Bronchus fibroblast of lung (primary cell): ENCODE measurements at places on chromosomes 6 and 20. TPM values are rescaled to one million over a fixed set of nuclear protein-coding genes. Genes with fewer than 3 reads are reported as not detected.

Gene TMEM200A
- 3.4 and 4.2 TPM in 2 replicates for total RNA-seq

Gene TSHZ2
- under 0.01 and 0.17 TPM in 2 replicates for total RNA-seq

Gene PTCHD4
- total RNA-seq = 0.34 and 0.59 TPM in 2 replicates

Gene PAK5
- under 0.01 TPM in 1 of 2 replicates, not detected in the other for total RNA-seq

Gene HMGN4
- total RNA-seq = 62.4 and 84.2 TPM in 2 replicates

Gene BANF2
- not detected in 2 replicates for total RNA-seq

Gene CGA
- total RNA-seq = not detected in 2 replicates

Gene RAD21L1
- total RNA-seq = not detected in 2 replicates

Gene POU3F2
- total RNA-seq = not detected in 2 replicates

Gene PCSK2
- total RNA-seq = not detected in 2 replicates

Gene ZNF391
- 0.45 and 0.84 TPM in 2 replicates for total RNA-seq

Gene SUMO4
- 0.67 TPM in 1 of 2 replicates, not detected in the other for total RNA-seq

Gene CYP24A1
- total RNA-seq = 0.17 TPM in 1 of 2 replicates, not detected in the other

Gene FOXA2
- not detected in 2 replicates for total RNA-seq

Gene FAM217A
- total RNA-seq = not detected in 2 replicates

Gene IL17A
- total RNA-seq = not detected in 2 replicates

Gene SYNCRIP
- total RNA-seq = 44.9 and 55.5 TPM in 2 replicates

Gene THBD
- total RNA-seq = 1.5 and 1.6 TPM in 2 replicates

Gene PTPRT
- total RNA-seq = not detected in 2 replicates

Gene WFDC5
- total RNA-seq = not detected in 2 replicates

Gene BHLHE23
- not detected in 2 replicates for total RNA-seq

Gene C2
- total RNA-seq = 0.17 and 0.30 TPM in 2 replicates

Gene CFAP206
- 0.15 and 0.17 TPM in 2 replicates for total RNA-seq

Gene TGM3
- total RNA-seq = not detected in 2 replicates

Gene LY6G5C
- total RNA-seq = 1.0 and 2.2 TPM in 2 replicates

Gene GSTA3
- total RNA-seq = not detected in 2 replicates

Gene NFKBIL1
- total RNA-seq = 17.7 and 19.9 TPM in 2 replicates

Gene TRPC4AP
- 72.3 and 75.2 TPM in 2 replicates for total RNA-seq

Gene TENT5A
- total RNA-seq = 1.7 and 1.9 TPM in 2 replicates

Gene KHDC1L
- total RNA-seq = not detected in 2 replicates

Gene SLC35D3
- not detected in 2 replicates for total RNA-seq

Gene CFB
- total RNA-seq = 2.0 and 2.7 TPM in 2 replicates

Gene KHDRBS2
- total RNA-seq = not detected in 2 replicates

Gene BPIFB4
- not detected in 2 replicates for total RNA-seq
